Stimulated activated CD8-positive, alpha-beta memory T cell treated with anti-CD3 and anti-CD28 coated beads, Interleukin-2, amount 100 ng/mL, for 48 hours (primary cell): ENCODE measurements at places on chromosomes 1 and 21.

- DNase-seq, result peak; percentile 83
Observed at GRCh38 chr1:110338309-110338885, 780 bp upstream of the RBM15 start.

- no peak for DNase-seq
Observed at GRCh38 chr1:247647864-247648263, 31.7 kb downstream of the OR13G1 start.

DNA sequence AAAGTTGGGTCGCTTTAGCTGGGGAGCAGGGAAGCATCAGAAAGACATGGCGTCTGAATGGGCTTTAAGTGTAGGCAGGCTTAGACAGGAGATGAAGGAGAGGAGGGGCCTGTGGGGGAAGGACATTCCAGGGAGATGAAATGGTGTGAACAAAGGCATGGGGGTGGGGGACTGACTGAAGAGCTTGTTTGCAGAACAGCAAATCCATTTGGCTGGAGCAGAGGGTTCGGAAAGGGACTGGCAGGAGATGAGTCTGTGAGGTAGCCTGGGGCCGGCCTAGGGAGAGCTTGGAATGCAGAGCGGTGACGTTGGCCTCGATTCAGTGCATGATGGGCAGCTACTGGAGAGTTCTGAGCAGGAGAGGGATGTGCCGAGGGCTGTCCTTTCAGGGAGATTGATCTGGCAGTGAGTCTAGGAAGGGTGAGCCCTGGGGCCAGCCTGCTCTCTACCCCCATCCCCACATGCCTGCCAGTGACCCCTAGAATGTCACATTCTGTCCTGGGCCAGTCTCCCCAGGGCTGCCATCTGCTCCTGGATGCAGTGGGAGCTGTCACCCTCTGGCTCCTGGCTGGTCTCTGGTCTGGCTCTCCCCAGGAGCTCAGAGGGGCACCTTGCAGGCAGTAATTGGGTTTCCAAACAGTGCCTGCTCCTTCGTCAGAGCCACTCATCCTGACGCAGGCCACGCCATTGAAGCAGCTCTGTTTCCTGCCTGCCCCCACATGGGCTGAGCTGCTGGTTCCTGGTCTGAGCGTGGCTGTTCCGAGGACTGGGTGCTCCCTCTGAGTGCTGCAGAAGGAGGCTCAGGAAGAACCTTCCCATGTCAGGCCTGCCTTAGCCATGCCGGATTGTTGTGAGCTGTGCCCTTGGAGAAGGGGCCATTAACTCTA lies 22.3 kb upstream of the TMEM222 start:
- DNase-seq, result no peak

GRCh38 chr1:185385991-185386390 lies 68.9 kb upstream of the IVNS1ABP start:
- DNase-seq, result no peak

DNA sequence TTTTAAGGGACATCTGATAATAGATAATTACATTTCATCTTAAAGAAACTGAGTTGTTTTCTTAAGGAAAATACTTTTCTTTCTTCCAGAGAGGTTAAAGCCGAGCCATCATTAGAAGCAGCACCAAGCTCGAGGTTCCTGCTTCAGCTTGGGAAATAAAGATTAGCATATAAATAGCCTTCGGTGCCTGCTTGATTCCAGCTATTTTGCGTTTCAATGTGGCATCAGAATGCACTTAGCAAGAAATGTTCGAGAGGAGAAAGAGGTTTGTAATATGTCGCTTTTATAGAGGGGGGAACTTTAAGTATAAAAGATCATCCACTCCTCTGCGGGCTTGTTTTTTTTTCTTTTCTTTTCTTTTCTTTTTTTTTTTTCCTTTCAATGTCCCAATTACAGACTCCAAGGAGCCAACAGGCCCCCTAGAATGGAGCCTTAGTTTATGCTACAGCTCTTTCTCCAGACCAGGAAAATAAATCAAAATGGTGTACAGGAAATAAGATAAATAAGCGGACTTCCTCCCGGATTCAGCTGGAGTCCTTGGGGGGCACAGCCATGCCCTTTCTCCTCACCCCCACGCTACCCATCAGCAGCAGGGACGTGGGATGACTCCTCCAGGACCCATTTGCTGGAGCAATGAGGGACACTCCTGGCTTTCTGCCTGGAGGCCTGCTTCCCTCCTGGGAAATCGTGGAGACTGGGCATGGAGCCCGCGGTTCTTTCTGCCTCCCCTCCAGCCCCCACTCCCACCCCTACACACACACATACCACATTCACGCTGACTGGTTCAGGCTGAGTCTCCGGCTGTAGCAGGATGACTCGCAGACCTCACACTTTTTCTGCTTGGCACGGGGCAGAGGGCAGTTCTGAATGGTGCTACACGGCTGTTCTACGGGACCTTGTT lies 131.6 kb downstream of the RRAGC start:
- DNase-seq, result no peak

DNA sequence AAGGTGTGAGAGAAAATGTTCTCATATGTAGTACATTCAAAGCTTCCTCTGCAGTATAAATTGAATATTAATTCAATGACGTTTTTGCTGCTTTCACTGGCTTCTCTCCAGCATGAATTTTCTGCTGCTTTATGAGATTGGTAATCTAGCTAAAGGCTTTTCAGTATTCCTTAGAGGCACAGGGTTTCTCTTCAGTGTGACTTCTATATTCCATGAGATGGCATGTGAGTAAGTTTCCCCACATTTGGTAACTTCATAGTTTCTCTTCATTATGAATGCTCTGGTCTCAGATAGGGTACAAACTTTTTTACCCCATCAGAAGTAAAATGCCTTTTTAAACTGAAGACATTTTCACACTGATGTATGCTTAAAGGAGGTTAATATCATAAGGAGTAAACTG lies 10.4 kb upstream of the KLF18 start:
- no peak for DNase-seq

GRCh38 chr1:108583757-108584427 lies 24.0 kb downstream of the EEIG2 start:
- DNase-seq, result no peak

DNA sequence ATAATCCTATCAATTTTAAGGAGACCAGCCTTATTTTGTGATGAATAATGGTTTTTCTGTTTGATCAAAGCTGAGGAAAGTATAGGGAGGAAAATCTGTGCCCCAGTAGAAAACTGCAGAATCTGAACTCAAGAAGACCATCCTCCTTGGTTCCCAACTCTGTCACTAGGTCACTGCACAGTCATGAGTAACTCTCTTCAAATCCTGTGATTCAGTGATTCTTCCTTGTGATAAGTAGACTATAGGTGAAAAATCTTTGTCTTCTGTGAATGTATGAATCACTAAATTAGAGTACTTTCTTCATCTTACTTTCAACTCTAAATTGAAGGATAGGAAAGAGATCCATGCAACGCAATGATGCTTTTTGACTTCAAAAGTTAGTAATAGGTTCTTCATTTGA lies 13.3 kb upstream of the OR2L5 start:
- no peak for DNase-seq

DNA sequence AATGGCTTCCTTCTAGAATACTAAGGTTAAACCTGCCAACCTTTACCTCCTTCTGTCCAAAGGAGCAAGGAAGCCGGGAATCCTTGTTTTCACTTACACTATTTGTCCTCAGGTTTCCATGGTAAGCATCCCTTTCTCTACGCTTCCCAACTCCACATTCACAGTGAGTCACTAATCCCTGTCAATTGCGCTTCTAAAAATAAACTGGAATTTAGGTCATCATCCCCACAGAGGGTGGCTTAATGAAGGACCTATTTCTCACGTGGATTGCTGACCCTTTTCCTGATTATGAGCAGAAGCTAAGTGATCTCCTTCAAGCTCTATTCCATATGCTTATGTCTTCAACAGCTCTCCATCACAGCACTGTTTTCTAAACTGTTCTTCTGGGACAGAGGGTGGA lies 39.9 kb upstream of the ABCA4 start:
- DNase-seq, result no peak

DNA sequence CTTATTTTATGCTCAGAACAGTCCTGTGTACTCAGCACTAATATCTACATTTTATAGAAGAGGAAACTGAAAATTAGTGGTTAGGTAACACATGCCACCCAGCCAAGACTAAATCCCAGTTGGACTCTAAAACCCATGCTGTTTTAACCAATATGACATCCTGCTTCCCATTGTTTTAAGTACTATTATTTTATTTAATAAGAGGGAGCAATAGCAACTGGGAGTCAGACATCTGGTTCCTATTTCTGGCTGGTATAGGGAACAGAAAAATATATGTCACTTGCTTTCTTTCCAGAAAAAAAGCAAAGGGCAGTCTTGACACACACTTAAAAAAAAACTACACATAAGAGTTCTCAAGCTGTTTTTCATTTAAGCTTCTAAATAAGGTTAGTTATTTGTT lies 11.9 kb downstream of the KLHL12 start:
- DNase-seq, result no peak

DNA sequence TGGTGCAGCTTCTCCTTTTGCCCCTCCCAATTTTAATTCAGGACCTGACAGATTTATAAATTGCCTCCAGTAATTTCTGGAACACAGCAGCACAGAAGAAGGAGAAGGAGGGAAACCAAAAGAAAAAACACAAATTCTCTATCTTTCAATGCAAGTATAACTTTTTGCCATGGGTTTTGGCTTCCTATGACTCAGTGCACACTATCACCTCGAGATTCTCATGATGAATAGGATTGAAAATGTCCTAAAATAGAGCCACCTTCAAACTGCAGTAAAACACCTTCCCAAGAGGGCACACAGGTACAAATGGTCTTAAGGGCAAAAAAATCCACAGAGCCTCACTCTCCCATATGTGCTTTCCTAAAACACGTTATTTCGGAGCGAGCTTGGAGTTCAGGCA lies 113.6 kb downstream of the HLCS start:
- DNase-seq, result no peak

DNA sequence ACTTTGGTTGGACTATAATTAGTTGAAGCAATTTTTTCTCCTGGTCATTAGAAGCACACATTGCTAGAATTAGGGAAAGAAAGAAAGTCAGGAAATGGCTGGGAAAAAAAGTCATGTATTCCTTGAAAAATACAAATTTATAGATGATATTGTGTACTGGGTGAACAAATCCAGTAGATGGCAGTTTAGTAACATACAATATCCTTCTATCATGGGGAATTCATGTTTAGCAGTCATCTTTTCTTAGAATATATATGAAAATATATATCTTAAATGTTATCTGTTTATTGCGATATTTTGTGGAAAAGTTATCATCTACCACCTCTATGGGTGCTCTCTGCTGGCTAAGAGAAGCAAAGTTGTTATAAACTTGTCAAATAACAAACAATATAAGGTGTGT lies 13.1 kb upstream of the ZRANB2 start:
- DNase-seq, result no peak

GRCh38 chr1:160375788-160376524 lies 9.1 kb downstream of the NHLH1 start:
- DNase-seq, result no peak

- no peak for DNase-seq
Observed at GRCh38 chr1:60696512-60696911, 385.8 kb upstream of the NFIA start.

DNA sequence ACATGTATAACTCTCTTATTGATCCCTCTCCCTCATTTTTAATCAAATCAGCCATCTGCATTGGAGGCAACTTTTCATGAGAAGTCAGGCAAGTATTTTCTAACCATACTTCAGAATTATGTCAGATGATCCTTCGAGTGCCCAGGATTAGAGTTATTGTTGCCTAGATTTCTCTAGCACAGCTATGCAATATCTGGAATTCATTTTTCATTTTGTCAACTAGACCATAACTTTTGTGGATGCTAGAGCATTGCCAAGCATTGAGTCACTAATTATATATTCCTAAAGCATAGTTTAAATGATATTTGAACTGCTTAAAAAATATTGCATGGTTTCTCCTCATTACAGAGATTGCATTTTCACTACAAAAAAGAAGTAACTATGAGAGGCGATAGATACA lies 21.2 kb downstream of the HFM1 start:
- no peak for DNase-seq

- DNase-seq, result no peak
Observed at GRCh38 chr1:182587666-182588499, 1.2 kb downstream of the RNASEL start.

DNA sequence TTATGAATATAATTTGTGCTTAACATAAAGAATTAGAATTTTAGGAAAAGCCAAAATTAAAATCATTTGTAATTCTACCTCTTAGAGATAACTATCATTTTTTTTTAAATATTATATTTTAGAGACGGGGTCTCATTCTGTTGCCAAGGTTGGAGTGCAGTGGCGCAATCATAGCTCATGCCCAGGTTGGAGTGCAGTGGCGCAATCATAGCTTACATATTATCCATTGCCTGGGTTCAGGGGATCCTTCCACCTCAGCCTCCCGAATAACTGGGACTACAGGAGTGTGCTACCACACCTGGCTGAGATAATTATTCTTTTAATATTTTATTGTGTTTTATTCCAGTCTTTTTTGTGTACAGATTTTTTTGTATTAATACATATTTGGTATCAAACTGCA lies 8.3 kb downstream of the RASAL2 start:
- no peak for DNase-seq

DNA sequence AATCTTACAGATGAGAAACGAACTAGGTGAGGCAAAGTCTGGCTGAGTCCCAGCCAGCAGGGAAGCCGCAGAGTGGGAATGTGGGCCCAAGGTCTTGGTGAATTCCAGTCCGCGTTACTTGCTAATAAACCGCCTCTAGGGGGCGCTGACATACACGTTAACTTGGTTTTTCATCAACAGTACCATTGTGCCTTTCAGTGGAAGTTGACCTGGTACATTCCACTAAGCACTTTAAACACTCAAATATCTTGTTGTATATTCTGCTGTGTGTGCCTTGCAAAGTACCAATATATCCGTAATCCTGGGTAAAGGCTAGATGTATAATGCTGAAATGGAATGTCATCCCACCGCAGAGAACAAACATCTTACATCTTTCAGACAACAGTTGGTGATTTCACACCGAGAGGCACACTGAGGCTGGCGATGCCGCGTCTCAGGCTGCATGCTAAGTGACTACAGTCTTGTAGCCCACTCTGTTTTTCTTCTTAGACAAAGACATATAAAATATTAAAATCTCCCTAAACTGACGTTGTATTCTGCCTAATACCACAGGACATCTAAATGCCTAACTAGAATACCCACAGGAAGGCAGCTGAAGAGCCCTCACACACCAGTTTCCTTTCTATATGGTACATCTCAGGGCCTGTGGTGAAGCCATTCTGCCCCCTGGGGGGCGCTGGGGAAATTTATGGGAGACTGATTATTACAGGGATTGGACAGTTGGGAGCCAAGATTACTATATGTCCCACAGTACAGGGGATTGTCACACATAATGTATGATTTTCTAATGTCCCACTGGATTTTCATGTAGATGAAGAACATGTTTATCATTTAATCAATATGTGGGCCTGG lies 49.2 kb upstream of the C1orf198 start:
- DNase-seq, result peak; percentile 60

DNA sequence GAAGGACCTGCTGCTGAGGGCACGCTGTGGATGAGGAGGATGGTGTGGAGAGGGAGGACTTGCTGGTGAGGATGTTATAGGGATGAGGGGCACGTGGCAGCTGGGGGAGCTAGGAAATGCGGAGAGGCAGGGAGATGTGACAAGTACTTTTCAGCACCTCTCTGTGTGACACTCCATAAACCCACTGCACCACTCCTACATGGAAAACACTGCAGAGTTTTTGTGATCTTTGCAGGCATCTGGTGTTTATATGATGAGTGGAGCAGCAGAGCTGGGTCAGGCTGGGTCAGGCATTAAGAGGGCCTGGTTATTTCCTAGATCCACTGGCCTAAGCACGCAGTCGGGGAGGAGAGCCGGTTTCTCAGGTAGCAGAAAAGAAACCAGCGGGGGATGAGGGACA lies 167.3 kb upstream of the COA6 start:
- no peak for DNase-seq

- no peak for DNase-seq
Observed at GRCh38 chr1:88079036-88079435, 605.0 kb upstream of the PKN2 start.
